ENCODE measurements at places on chromosomes 2 and 18.

DNA sequence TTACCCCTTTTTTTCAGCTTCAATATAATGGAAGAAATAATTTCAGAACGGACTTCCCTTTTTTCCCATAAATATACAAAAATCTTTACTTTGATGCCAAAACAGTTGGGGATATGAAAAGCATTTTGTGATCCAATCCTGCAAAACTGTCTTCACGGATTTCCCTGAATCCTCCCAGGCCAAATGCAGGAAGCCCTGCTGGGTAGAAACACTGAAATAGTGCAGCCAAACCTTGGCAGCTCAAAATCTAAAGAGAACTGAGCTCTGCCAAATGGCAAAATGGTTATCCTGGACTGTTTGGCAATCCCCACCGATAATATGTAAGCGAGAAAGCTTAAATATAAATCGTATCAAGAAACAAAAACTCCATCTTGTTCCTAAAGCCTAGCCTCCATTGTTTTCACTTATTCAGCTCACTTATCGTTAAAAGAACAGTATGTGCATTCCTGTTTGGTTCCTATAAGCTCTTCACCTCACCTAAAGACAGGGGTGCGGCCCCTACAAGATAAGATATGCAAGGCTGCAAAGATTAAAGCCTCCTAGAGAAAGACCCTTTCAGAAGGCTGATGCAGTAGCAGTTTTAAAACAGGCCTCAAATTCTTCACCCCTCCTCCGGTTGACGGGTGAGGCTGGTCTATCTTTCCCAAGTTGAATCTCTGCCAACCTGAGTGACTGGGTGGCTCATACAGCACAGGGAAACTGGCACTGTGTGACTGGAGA, 48.6 kb downstream of the LAMA1 start:
- no peak for DNase-seq

- no peak for DNase-seq
Measured at GRCh38 chr2:235538144-235538639, 44.3 kb downstream of the AGAP1 start.

- no peak for DNase-seq
Measured at GRCh38 chr2:47708801-47709499, 74.0 kb upstream of the MSH6 start.

GRCh38 chr18:47826157-47827074, 104.0 kb downstream of the SMAD2 start:
- no peak for DNase-seq

DNA sequence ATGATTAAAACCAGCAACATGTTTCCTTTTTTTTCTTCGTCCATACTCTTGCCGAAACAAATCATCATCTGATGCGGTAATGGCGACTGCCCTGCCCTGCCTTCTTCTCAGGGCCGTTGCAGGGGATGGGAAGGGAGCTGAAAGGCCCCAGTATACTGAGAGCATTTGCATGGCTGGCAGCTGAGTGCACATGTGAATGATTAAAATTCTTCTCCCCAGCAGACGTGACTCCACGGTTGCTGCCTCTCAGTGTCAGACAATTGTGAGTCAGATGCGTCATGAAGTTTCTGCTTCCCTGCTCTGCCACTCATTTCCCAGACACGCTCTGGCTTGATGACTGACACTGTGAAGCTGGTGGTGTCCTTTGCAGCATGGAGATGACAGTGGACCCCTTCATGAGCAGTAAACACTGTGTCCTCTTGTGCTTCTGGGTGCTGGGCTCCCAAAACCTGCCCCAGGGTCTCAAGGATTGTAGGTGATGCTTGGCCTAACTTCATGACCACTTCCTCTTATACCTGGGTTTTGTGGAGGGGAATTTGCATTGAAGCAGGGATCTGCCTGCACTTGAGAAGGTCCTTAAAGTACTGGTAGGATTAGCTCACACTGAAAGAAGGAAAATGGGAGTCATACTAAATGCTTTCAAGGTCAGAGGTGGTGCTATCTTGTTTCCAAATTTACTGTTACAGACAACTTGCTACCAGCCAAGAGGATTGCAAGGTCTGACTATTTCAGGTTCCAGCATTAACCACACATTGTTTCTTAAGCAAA, 222.5 kb upstream of the COPS8 start:
- no peak for DNase-seq

DNA sequence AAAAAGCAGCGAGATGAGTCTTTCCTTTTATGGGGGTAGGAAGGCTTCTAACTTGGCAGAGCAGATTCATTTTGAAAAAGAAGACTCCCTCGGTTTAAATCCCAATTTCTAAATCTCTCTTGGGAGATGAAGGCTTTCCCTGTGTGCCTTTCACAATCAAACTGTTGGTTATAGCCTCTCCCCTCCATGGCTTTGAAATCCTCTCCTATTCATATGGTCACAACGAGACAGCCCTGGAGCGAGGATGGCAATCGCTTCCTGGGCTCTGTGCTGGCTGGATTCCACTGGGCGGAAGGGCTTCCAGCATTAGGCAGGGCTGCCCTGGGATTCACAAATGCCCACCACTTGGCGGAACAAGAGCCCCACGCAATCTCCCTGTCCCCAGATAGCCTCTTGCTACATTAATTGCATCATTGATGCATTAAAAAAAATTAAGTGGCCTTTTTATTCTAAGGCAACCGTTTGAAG, 1.6 kb downstream of the CAVIN2 start:
- no peak for DNase-seq

- DNase-seq, result no peak
Measured at GRCh38 chr2:72150861-72151356, 3.2 kb upstream of the CYP26B1 start.

DNA sequence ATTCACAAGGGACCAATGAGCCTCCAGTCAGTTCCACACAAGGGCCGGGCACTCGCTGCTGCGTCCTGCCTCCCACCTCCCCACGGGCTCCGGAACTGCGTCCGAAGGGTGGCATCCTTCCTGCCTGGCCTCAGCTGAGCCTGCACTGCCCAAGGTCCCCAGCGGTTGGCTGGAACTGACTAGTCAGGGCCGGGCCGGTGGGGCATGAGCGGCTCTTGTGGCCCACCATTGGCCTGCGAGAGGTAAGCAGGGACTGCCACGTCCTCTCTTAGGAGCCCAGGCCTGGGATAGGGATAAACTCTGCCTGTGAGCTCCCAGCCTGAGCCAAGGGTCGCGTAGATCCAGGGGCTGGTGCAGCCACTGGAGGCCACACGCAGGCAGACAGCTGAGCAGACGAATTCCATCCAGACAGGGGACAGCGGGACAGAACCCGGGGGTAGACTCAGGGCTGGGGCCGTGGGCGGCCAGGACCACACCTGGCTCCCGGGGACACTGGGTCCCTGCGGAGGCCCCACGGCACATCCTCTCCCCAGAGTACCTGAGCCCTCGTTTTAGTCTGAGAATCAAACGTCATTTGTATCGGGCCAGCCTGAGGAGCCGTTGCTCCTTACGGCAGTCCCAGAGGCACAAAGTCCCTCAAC, 148.4 kb downstream of the ZNF516 start:
- DNase-seq, result no peak

- DNase-seq, result no peak
Measured at GRCh38 chr18:77177009-77177408, 44.4 kb upstream of the MBP start.

GRCh38 chr2:47129191-47129706, 25.9 kb downstream of the STPG4 start:
- no peak for DNase-seq

DNA sequence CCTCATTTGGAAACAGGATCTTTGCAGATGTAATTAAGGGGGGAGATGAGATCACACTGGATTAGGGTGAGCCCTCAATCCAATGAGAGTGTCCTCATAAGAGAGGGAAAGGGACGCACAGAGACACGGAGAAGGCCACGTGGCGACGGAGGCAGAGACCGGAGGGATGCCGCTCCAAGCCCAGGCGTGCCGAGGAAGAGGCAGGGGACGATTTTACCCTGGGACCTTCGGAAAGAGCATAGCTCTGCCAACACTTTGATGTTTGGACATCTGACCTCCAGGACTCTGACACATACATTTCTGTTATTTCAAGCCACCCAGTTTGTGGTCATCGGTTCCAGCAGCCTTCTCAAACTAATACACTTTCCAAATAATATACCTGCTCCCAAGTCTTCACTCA, 84.4 kb upstream of the ZCCHC2 start:
- DNase-seq, result no peak

DNA sequence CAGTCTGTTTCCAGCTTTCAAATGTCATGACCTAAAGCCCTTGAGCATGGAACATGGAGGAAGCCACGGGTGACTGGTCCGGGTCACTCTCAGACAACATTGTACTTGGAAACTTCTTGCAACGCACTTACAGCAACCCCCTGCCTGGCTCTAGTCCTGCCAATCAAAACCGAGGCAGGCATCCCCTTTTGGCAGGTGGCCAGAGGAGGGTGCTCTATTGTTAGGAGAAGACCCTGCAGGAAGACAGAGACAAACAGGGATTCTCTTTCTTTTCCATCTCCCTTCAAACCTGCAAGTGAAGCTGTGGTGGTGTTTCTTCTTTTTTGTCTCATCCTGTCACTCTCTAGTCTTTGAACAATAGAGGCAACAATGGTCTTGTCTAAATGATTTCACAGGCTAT, 667.2 kb downstream of the ZEB2 start:
- no peak for DNase-seq

DNA sequence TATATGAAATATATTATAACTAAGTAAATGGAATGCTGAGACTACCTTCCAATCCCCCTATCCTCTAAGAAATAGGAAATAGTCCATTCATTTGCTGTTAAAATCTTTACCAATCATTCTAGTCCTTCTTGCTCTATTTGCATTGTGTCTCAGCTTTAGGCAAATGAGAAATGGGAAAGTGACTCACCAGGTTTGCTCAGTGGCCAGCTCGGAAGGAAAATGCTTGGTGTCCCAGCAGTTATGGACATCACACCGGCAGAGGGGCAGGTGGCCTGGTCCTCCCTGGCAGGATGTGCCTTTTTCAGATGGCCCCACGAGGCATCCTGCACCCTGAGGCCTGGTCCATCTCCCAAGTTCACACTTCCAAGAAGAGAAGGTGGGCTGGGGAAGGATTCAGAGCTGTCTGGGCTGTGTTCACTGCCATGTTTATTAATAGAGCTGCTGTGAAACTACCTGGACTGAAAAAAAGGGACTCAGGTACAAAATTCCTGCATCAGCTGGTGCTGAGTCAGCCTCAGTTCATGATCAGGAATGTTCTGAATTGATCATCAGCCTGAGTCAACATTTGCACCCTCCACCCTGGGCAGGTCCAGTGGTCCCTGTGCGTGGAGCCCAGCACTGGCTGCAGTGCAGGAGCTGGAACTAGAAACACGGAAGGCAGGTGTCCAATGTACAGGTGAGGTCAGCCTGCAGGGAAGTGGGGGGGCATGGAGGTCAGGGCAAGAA, 60.1 kb upstream of the ARL4C start:
- DNase-seq, result no peak

DNA sequence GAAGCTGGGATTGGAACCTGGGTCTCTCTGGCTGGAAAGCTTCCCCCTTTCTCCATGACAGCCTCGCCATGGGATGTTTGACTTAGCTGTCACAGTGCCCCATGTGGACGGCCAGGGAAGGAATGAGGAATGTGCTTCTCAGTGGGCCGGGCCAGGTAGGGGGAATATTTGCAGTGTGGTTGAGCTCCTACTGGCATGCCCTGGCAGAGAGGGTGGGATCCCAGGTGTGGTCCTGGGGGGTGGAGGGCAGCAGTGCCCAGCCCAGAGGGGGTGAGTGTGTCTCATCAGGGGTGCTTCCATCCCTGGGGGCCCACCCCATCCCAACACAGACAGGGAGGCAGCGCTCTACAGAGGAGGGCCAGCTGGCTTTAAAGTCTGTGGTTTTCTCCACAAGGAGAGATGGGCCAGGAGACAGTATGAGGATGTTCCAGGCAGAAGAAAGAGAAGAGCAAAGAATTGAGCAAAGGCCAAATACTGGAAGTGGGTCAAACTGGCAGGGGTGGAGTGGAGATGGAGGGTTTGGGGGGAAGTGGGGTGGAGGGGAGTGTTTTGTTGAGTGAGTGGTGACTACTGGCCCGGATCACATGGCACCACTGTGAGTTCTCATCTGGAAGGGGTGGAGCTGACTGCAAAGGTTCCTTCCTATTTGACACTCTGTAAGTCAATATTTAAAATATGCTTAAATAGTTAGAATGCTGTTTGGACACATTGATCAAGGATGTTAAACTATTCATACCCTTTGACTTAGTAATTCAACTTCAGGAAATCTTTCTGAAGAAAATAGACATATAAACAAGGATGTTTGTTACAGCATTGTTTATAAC, 94.0 kb downstream of the MYCN start:
- no peak for DNase-seq

DNA sequence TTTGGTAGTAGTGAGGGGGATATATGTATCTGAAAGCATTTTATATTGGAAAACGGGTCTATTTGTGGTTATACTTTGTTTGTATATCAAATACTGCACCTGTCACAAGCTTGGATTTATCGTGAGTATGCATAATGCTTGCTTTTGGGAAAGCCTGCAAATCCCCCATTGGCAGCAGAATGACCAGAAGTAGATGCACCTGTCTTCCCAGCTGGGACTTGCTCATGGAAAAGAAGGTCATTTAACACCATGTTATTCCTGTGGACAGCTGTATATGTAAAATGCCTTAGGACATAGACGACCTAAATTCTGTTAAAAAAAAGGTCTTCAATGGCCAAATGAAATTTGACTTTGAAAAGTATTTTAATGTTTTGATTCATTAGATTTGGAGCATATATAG, 599.4 kb downstream of the XIRP2 start:
- DNase-seq, result no peak

- DNase-seq, result no peak
Measured at GRCh38 chr2:130963196-130963848, 126.6 kb downstream of the ARHGEF4 start.

DNA sequence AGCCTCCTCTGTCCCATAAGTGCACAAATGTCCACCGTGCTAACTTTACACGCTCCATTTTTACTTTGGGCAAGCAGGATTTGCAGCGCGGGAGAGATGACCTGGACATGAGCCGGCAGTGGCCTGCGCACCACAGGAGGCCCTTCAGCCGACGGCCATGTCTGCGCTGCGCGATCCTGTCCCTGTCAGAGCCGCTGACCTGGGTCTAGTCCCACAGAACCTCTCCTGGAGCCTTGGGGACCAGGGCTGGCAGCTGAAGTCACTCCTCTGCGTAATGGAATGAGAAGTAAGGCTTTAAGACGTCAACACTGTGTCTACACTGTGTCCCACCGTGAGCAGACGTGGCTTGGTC, 29.6 kb downstream of the ADI1 start:
- DNase-seq, result no peak
